ENCODE measurements at places on chromosomes 7 and 10.

DNA sequence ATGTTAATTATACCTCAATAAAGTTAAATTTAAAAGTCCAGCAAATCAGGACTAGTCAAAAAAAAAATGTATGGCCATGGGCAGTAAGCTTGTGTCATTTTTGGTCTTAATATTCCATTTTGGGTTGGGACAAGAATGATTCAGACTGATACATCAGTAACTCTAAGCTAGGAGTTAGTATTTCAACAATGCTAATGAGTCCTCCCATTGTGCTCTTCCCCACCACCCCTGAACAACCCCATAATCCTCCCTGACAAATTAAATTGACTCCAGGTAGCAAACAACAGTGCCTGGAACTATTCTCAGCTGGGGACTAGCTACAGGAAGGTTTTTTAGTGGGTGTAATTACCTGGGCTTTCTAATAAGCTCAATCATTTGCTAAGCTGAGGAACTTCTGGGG, 30.7 kb upstream of the KCNIP2 start:
- no peak for DNase-seq

- DNase-seq, result no peak
Measured at GRCh38 chr7:158284617-158285382, 302.8 kb downstream of the PTPRN2 start.

DNA sequence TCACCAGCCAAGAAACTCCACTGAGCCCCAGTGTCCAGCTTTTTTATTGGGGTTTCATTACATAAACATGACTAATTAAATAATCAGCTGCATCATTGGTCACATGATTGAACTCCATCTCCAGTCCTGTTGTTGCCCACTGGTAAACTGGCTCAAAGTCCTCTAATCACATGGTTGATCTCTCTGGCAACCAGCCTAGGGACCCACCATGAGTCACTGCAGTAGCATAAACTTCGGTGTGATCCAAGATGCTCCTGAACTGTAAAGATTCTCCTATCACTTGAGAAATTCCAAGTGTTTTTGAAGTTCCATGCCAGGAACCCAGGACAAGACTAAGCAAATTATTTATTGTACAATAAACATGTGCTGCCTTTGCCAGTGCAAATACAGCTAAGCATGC, 130.4 kb upstream of the AUTS2 start:
- no peak for DNase-seq

- DNase-seq, result no peak
Measured at GRCh38 chr10:17239345-17240085, 11.5 kb downstream of the VIM start.

GRCh38 chr10:70885931-70886903, 2.1 kb downstream of the PCBD1 start:
- DNase-seq, result no peak

DNA sequence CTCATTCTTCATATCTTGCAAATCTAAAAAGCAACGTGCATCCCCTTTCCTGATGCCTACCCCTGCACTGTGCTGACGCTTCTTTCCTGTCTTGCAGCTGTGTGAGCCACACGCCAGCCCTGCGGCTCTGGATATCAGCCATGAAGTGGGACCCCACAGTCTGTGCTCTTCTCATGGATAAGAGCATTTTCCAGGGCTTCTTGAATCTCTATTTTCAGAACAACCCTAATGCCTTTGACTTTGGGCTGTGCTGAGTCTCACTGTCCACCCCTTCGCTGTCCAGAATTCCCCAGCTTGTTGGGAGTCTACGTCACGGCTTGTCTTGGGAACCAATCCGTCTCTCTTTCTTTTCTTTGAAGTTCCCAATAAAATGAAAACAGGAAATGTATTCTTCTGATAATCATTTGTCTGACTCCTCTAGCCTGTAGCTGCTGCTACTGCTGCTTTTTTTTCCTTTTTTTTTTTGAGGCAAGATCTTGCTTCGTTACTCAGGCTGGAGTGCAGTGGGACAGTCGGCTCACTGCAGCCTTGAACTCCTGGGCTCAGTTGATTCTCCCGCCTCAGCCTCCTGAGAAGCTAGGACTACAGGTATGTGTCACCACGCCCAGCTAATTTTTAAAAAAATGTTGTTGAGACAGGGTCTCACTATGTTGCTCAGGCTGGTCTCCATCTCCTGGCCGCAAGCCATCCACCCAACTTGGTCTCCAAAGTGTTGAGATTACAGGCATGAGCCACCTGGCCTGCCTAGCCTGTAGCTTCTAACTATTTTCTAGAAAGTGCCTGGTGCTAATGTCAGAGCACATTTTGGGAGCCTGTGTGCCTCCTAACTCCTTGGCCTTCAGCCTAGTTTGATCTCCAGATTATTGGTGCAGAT, 30.3 kb downstream of the GSTO2 start:
- DNase-seq, result no peak

DNA sequence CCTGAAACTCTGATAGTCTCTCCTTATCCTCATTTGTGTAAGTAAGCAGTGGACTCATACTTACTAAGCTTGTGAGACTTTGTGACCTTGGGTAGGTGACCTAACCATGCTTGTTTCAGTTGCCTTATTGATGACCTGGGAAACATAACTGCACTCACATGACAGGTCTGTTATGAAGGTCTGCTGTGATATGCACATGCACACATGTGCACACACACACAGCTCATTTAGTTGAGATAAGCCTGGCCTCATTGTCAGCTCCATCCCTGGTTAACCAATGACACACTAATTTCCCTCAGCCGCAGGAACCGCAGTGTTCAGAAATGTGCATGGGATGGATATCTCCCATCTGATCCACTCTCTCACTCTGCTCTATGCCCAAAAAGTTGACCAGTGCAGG, 177.2 kb downstream of the GPAM start:
- no peak for DNase-seq

GRCh38 chr7:26633557-26633956, 230.8 kb downstream of the SKAP2 start:
- DNase-seq, result no peak
